ENCODE measurements at places on chromosomes 12 and 14.

DNA sequence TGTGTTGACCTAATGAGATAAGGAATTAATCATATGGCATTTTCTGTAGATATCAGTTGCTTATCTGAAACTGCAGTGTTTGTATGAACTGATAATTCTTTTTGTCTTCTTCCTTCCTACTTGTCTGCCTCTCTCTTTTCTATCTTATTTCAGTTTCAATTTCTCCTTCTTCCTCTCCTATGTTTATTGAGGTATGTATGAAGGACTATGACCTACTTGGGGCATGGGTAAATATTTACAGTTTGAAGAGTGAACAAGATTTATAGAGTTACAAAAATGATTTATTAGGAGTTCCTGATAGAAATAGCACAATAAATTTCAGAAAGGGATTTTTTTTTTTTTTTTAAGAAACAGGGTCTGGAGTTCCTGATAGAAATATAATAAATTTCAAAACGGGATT lies 88.7 kb upstream of the MUCL1 start:
- DNase-seq: no peak

DNA sequence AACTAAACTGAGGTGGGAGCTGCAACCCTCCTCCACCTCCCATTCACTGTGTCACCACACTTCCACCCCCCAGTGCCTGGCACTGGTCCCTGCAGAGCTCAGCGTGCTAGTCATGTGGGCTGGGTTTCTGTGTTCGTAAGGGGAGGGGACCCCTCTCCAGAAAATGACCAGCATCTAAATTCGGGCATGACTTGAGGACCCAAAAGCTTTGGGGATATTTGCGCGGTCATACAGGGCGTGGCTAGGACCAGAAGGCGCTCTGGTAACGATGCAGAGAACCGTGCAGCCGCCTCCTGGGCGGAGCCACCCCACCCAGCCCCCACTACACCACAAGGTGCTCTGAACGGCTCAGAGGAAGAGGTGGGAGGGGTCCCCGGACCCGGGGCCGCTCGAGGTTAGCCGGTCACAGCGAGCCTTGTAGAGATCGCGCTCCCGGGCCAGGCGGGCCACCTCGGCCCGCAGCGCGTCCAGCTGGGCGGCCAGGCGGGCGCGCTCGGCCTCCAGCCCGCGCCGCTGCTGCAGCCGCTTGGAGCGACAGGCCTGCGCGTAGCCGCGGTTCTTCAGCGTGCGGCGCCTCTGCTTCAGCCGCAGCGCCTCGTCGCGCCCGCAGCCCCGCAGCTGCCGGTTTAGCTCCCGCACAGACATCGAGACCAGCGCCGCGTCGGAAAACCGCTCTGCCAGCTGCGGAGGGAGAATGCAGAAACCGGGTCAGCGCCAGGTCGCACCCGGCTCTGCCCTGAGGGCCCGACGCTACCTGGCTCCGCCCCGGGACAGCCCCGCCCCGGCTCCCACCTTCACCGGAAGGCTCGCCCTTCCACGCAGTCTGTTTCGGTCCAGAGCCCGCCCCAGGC lies 9.8 kb downstream of the CPNE6 start:
- DNase-seq: no peak

GRCh38 chr12:50073206-50073605 lies 11.9 kb upstream of the SMARCD1 start:
- DNase-seq: no peak

DNA sequence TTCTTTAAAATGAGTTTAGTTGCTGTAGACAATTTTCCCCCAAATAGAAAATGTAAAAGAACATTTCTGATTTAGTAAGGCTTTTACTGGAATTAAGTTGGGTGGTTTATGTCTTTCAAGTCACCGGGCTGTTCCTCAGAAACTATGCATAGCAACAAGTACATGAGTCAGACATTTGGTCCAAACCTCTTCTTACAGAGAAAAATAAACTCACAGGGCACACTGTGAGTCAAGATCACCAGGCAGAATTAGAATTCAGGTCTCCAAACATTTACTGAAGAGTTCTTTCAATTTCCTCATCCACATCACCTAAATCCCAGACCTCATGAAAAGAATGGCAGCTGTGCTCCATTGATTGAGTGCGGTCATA lies 476.1 kb upstream of the SOX5 start:
- no peak for DNase-seq

GRCh38 chr14:61121355-61121787 lies 140.3 kb downstream of the SLC38A6 start:
- no peak for DNase-seq

GRCh38 chr14:30995689-30996088 lies 29.8 kb upstream of the AP4S1 start:
- no peak for DNase-seq

- no peak for DNase-seq
Measured at GRCh38 chr14:50822501-50823042, 8.4 kb downstream of the NIN start.

DNA sequence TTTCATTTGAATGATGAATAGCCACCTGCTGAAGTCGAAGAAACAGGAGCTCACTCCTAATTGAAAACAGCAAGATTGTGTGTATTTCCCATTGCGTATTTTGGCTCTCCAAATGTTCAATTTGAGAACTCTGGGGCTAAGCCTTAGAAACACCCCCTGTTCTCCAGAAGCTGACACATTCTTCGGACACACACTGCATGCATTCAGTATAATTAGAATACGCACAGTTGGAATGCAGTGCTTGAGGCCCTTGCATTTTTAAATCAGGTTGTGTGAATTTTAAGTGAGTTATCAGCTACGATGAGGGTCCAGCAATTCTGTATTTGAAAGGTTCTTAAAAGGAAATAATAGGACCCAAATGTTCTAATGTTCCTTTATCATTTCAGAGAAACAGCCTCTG lies 103.8 kb downstream of the PRKD1 start:
- DNase-seq: no peak

- no peak for DNase-seq
Measured at GRCh38 chr12:60752589-60752988, 1156.8 kb downstream of the SLC16A7 start.

DNA sequence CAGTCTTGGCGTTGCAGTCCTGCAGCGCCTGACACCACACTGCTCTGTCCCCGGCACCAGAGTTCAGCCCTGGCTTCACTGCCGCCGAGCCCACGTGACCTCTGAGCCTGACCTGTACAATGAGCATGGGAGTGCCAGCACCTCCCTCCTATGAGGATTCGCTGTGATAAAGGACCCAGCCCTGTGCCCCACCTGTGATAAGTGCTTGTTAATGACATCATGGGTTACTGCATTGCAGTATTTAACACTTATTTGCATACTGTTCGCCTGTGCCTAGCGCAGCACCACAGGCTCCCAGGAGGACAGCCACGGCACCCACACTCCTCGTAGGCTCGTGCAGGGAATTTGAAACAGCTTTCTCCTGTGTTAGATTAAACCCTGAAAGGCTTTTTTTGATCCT lies 118.2 kb upstream of the GSC start:
- DNase-seq: no peak

GRCh38 chr14:68519671-68520187 lies 273.1 kb downstream of the ZFP36L1 start:
- no peak for DNase-seq

GRCh38 chr12:1792406-1792805 lies 28.0 kb upstream of the LRTM2 start:
- DNase-seq: no peak

DNA sequence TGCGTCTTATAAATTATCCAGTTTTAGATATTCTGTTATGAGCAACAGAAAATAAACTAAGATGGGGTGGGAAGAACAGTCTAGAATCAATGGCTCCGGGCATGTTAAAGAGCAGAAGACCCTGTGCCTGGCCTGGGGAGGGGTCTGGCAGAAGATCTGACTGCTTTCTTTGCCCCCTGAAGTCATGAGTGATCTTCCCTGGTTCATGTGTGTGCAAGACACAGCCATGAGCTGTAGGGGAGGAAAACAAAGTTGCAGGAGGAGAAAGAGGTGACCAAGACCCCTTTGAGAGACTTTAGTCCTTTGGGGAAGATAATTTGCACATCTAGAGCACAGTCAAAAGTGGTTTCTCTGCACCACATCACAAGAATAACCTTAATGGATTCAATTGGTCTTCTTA lies 4.8 kb downstream of the LACRT start:
- no peak for DNase-seq

DNA sequence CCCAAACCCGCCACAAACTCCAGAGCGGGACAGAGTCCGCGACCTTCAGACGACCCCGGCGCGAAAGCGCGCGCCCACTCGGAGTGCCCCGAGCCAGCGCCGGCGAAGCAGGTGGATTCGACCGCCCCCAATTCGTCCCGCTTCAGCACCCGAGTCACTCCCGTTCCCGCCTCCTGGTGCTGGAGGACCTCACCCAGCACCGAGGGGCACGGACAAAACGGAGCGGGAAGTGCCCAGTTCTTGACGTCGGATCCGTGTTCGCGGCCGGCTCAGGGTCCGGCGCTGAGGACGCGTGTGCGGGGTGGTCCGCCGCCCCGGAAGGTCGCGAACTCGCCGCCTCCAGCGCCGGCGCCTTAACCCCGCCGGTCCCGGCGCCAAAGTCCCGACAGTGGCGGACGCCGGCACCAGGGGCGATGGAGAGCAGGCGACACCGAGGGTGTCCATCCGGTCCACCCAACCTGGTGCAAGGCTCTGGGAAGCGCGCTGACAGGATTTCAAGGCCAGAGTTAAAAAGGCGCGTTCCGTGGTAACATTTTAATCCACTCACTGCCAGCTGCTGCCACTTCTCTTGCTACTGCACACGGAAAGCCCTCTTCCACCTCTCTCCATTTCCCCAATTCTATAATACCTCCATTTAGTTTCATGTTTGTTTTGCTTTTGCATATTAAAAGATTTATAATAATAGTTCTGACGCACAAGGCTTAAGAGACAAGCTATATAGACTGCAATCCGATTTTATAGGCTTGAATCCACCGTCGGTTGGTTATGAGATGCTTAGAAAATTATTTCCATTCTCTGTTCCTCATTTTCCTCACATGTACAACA lies 240.0 kb upstream of the CPNE8 start:
- DNase-seq: no peak

DNA sequence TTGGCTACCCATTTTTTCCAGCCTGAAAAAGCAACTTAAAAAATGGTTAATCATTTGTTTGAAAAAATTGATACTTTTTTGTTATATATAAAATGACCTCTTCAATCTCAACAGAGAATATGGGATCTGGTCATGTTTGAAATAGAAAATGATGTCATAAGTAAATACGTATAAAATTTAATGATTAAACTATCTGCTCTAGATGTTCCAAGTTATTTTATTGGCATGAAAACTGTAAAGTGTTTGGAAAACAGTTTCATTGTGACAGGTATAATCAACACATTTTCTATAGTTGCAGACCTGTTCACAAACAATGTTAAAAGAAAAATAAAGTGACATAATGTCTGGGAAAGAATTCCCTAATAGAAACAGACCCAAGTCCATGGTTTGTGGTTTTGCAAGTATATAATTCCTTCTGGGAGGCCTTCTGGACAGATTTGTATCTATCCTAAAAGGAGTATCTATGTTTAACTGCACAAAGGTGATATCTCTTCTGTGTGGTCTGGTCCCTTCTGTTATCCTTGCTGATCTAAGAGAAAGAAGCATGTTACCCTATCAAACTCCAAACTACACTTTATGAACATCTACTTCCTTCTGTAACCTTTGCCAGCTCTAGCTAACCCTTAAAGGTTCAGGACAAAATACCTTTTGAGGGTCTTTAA lies 39.5 kb upstream of the LRIG3 start:
- no peak for DNase-seq

DNA sequence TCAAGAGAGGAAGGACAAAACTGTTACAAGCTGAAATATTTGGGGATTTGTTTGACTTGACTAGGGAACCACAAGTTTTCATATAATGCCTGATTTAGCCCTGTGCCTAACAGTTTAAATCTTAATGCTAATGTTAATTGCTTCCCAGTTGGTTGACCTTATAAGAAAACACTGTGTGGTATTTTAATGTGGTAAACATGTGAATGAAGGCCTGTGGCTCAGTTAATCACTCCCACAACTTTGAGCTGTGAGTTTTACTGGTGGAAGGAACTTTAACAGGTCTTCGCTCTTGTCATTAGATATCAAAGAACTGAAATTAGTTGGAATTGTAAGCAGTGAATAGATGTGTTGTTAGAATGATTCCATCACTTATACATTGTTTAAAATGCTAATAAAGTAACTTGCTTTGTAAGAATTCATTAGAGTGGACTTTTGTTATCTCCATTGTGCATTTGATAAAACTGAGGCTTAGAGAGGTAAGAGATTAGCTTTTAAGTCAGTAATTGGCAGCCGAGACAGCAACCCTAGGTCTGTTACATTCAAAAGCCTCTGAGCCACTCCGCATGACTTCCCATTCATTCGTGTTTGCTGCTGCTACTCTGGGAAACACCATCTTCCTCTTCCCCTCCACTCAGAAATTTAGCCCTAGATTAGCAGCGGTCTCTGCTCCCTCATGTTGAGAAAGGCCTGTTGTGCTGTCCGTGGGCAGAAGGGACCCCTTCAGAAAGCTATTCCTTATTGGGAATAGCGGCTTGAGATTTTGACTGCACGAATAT lies 1.0 kb upstream of the TBK1 start:
- DNase-seq: no peak

- peak; percentile 90 for DNase-seq
Measured at GRCh38 chr12:62785941-62786559, 148.9 kb downstream of the PPM1H start.

DNA sequence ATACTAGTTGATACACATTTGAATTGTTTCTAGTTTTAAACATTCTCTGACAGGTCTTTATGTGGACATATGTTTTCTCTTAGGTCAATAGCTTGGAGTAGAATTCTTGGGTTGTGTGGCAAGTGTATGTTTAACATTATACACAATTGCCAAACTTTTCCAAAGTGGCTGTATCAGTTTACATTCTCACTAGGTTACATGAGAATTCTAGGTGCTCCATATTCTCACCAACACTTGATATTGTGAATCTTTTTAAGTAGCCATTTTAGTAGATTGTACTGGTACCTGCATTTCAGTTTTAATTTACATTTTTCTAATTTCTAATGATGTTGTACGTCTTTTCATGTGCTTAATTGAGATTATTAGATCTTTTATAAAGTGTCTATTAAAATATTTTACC lies 28.6 kb downstream of the CCDC91 start:
- no peak for DNase-seq

DNA sequence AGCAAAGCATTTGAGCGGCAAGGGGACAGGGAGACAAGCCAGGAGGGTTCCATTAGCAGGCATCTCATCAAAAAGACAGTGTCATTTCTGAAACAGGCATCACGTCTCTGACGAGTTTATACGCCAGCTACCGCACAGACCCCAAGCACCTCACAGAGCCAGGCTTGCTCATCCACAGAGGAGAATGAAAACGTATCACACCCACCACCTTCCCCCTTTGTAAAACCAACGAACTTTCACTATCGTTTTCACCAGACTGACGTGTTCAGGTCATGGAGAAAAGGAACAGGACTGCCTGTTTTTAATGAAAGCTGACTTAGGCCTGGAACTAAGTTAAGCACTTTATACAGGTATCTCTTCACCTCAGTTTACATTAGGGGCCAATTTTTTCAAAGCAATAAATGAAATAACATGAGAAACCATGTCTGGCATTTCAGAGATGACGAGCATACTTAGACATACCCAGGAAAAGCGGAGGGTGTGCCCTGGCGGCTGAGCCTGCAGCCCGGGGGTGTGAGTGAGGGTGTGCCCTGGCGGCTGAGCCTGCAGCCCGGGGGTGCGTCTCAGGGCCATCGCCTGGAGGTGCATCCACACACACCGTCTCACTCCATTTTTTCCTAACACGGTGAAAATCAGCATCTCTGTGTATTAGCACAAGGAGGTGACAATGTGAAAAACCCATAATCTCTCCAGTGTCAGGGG lies 41.9 kb downstream of the STX2 start:
- DNase-seq: no peak

Data from epithelial cell of prostate (primary cell).